ENCODE measurements at places on chromosomes 1 and 21.

DNA sequence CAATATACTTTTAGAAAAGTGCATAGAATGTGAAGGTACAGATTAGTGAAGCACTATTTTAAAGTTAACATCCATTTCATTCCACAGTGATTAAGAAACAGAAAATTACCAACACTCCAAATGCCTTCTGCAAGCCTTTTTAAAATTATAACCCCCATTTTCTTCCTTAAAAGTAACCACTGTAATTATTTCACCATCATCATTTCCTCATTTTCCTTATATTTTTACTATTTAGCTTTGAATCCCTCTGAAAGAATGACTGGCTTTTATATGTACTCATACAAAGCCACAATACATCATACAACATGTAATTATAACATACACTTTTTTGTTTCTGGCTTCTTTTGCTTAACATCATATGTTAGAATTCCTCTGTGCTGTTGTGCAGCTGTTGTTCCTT lies 6.5 kb upstream of the NEGR1 start:
- DNase-seq = no peak

GRCh38 chr1:228487336-228488124 lies at the start of gene RNF187:
Gene RNF187, plus strand, starts transcription at chr1:228487382.
- DNase-seq = no peak

DNA sequence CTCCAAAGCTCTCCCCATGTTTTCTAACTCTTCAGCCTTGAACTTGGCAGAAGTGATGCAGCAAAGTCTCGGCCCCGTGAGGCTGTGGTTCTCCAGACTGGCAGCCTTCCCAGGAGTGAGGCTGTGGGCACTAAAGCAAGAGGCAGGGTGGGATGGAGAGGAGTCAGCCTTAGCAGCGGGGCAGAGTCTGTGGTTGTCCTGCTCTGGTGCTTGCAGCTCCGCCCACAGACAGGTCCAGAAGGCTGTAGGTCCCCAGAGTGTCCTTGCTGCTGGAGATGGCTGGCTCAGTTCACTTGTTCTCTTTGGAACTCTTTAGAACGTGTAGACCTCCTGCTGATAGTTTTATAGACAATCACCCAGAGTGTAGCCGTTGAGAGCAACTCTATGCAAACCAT lies 142.6 kb downstream of the AJAP1 start:
- no peak for DNase-seq

- no peak for DNase-seq
Measured at GRCh38 chr1:31814631-31815306, 1.1 kb downstream of the SPOCD1 start.

- no peak for DNase-seq
Measured at GRCh38 chr1:228293816-228294500, 86.1 kb downstream of the OBSCN start.

DNA sequence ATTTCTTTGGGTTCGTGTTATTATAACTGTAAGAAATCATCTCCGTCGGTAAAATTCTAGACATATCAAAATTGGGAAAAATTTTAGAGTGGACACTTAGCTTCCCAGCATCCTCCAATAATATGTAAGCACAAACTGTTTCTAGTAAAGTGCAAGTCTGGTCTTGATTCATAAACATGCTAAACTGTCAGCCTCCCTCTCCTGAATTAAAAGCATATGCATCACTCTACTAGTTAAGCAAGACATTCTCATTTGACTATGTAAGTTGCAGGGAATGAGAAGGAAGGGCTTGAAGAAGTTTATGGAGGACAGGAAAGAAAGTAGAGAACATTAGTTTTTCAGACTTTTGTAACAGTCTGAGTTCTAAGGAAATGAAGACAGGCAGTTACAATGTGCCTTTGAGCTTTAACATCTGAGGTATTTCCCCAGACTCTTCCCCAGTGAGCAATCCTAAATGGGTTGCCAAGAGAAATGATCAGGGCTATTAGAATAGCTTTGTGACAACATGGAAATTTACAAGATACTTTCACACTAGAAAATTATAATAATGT lies 90.0 kb downstream of the TYW3 start:
- no peak for DNase-seq

Measured in NCI-H2081 (cell line).